ENCODE measurements at places on chromosomes 2 and 18. TPM values are rescaled to one million over a fixed set of nuclear protein-coding genes. Genes with fewer than 3 reads are reported as not detected.

Gene ALPI
- 0.02 TPM for polyA plus RNA-seq

Gene TMEM198
- 2.3 TPM for polyA plus RNA-seq

Gene RGPD3
- polyA plus RNA-seq: 0.15 TPM

Gene SGPP2
- 0.11 TPM for polyA plus RNA-seq

Gene SCG2
- not detected for polyA plus RNA-seq

Gene KATNAL2
- 3.2 TPM for polyA plus RNA-seq

Gene ANKRD30BL
- polyA plus RNA-seq: 0.22 TPM

Gene CHRNA1
- polyA plus RNA-seq: 0.06 TPM

Gene SULT1C4
- 3.3 TPM for polyA plus RNA-seq

Gene CD28
- 0.59 TPM for polyA plus RNA-seq

Gene EDAR
- polyA plus RNA-seq: 0.12 TPM

Gene SNORC
- 0.67 TPM for polyA plus RNA-seq

Gene CNRIP1
- 26.6 TPM for polyA plus RNA-seq

Gene PROM2
- 6.1 TPM for polyA plus RNA-seq

Gene TUBB6
- 670 TPM for polyA plus RNA-seq

Gene SCRN3
- polyA plus RNA-seq: 8.3 TPM

Gene TUBA3E
- 0.05 TPM for polyA plus RNA-seq

Gene MC4R
- not detected for polyA plus RNA-seq

Gene PLB1
- polyA plus RNA-seq: 3.6 TPM

Gene DNPEP
- polyA plus RNA-seq: 95.8 TPM

Gene ZDBF2
- 1.8 TPM for polyA plus RNA-seq

Gene LDLRAD4
- polyA plus RNA-seq: 8.5 TPM

Gene STPG4
- polyA plus RNA-seq: not detected

Gene GREB1
- polyA plus RNA-seq: 1.1 TPM

Gene EML6
- polyA plus RNA-seq: 0.85 TPM

Gene CHRNG
- polyA plus RNA-seq: not detected

Gene ESPNL
- polyA plus RNA-seq: 0.67 TPM

Gene DYNAP
- 0.10 TPM for polyA plus RNA-seq

Gene SLC4A3
- polyA plus RNA-seq: 3.5 TPM
